Ureter (tissue), 1 donor: ENCODE measurements at places on chromosomes 16 and 17. TPM values are rescaled to one million over a fixed set of nuclear protein-coding genes. Genes with fewer than 3 reads are reported as not detected.

ZG16 gene
- total RNA-seq, result not detected

- DNase-seq, result peak; percentile 30
Measured at GRCh38 chr17:2958706-2959222, 104.6 kb downstream of the OR1D5 start.

DNA sequence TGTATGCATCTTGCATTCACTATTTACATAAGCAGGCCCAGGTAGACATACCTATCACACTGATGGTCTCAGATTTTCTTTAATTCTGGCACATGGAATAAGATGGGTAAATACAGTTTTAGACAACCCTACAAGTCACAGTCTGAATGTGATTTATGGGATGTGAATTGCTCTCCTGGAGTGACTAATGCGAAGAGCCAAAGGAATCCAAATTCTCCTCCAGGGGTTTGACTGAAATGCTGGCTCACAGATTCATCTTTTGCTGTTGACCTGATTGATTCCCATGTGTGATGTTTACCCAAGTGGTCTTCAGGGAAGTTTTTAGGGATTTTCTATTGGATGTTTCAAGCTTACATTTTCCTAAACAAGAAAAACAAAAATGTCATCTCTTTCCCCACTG is 277.9 kb upstream of the MON1B start:
- no peak for DNase-seq

DNA sequence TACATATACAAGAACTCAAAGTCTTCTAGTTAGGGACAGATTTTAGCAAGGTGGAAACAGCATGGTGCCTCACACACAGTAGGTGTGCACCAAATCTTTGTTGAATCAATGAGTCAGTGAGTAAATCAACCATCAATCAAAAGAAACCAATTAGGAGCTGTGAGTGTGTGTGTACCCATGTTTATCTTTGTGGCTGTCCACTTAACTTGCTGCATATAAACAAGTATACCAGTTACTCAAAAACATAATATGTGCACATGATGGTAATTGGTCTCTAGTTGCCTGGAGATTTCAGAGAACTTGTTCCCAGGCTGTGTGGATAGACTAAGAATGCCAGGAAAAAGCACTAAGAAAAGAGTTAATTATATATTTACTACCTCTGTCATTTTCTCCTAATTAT is 272.2 kb upstream of the CCL2 start:
- DNase-seq, result no peak

GRCh38 chr17:48463526-48463925 is 33.5 kb upstream of the SKAP1 start:
- DNase-seq, result no peak
